Cardiac fibroblast (primary cell): ENCODE measurements at places on chromosomes 3 and 15.

DNA sequence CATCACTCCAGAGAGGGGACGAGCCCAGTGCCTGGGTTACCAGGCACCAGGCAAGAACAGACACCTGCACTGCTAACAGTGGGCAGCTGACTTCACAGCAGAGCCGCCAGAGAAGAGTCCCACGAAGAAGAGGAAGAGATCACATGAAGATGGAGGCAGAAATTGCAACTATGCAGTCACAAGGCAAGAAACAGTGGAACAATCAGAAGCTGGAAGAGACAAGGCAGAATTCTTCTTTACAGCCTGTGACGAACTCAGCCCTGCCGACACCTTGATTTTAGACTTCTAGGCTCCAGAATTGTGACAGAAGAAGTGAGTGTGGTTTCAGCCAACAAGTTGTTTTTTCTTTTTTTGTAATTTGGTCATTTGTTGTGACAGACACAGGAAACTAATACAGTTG, 59.2 kb downstream of the IL12A start:
- no peak for DNase-seq

DNA sequence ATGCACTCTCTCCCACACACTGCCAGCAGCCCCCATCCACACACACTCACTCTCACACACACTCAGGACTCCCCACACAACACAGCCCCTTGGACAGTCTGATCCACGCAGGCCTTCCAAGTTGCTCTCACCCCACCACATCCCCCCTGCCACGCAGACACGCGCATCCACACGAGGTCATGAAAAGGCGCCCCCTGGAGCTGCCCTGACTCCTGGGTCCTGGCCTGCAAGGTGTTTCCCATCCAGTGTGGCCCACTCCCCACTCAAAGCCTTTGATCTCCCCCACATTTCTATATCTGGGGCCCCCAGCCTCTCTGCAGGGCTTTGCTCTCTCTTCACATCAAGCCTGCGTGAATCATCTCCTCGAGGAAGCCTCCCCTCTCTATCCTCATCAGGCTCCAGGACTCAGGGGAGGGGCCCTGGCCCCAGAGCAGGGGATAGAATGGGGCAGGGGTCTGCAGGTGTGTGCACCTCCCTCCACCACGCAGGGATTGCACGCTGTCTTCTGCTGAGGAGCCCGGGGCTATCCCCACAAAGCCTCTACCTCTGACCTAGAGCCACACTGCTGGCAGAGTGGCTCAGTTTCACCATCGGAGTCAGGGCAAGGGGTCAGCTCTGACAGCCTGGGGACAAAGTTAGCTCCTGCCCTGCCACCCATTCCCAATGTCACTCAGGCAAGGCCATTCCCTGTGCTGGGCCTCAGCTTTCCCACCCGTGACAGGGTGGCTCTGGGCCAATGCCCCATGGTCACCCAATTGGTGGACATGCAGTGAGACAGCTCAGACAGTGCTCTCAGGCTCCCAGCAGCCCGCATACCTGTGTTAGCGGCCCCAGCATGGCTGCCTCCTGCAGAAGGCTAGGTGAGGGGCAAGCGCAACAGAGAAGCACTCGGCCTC, 6.4 kb downstream of the MYL3 start:
- DNase-seq: no peak

- DNase-seq: no peak
Observed at GRCh38 chr3:60643831-60644230, 607.4 kb downstream of the FHIT start.

DNA sequence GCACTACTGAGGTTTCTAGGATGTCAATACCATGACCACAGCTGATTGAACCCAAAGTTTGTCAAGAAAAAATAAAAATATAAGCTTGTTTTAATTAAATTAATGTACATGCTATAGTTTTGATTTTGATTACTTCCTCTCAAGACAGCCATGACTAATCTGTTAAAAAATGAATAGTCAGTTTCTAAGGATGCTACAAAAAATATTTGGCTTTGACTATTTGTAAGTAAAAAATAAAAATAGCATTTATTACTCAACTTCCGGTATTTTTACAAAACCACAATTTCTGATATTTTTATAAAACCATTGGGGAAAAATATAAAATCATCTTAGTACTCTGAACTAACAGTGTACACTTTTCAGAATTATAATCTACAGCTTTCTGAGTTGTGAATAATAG, 12.1 kb upstream of the TEX9 start:
- peak; percentile 73 for DNase-seq
